ENCODE measurements at places on chromosomes 13 and 19. TPM values are rescaled to one million over a fixed set of nuclear protein-coding genes. Genes with fewer than 3 reads are reported as not detected.

Gene S1PR5
- 0.68 TPM for total RNA-seq

Gene ZNF223
- 0.40 TPM for total RNA-seq

Gene DNAJC15
- 16.3 TPM for total RNA-seq

- no peak for DNase-seq
These were observed 22.3 kb upstream of the SLC46A3 start for GRCh38 chr13:28741084-28741491.

DNA sequence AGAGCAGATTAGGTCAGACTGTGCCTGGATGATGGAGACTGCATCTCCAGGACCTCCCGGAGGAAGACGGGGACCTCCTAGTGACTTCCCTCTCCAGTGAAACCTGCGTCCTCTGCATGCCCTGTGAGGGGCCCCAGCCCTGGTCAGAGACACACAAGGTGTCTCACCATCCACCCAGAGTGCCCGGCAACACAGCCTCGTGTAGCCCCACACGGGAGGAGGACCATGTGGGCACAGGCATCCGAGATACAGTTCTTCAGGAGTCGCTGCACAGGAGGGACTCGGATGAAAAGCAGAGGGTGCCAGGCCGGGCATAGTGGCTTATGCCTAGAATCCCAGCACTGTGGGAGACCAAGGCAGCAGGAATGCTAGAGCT lies 64.8 kb downstream of the PEPD start:
- no peak for DNase-seq

DNA sequence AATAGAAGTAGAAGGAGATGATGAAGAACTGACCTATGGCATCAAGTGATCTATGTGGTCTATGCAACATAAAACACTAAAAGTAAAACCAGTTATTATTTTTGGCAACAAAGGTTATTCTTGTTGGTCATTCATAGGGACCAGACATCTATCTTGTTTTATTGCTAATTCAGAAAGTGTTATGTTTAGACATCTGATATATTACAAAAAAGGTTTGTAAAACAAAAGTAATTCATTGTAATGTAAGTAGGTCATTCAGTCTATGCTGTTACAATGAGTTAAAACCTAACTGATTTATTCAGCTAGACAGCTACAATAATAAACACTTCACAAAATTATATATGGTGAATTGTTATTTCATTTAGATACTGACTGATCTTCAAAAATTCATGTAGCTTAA lies 461.9 kb downstream of the PCDH17 start:
- DNase-seq, result no peak

GRCh38 chr19:47713046-47714021 lies at the start of gene EHD2:
EHD2 (plus strand) TSS chr19:47713422; CDS start chr19:47716613, 3,191 bp downstream.
- peak; percentile 38 for DNase-seq

- DNase-seq, result no peak
These were observed 30.9 kb downstream of the SHISA2 start for GRCh38 chr13:26020891-26021290.

GRCh38 chr13:61179741-61180140 lies 235.9 kb downstream of the PCDH20 start:
- no peak for DNase-seq

- DNase-seq, result no peak
These were observed 91.3 kb downstream of the ZMYM2 start for GRCh38 chr13:20049558-20050473.

GRCh38 chr13:91574766-91575165 lies 176.3 kb downstream of the GPC5 start:
- no peak for DNase-seq
